CD4-positive, alpha-beta T cell treated with Interleukin-2 at 100 ng/mL for 4 hours (primary cell): ENCODE measurements at places on chromosomes 1 and 21.

DNA sequence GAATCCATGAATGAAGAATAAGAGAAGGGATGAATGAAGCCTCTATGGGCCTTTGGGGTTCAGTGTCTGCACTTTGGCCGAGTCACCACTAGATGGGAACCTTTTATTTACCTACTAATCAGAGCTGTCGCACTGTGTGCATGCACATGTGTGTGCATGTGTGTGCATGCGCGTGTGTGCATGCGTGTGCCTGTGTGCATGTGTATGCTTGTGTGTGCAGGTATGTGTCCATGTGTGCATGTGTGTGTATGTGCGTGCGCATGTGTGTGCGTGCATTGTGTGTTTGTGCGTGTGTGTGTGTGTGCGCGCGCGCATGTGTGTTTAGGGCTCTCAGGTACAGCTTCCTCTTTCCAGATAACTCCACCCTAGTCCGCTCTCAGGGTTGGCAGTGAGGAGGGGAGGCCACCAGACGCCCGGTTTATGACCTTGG is 20.4 kb upstream of the UBXN10 start:
- no peak for DNase-seq

DNA sequence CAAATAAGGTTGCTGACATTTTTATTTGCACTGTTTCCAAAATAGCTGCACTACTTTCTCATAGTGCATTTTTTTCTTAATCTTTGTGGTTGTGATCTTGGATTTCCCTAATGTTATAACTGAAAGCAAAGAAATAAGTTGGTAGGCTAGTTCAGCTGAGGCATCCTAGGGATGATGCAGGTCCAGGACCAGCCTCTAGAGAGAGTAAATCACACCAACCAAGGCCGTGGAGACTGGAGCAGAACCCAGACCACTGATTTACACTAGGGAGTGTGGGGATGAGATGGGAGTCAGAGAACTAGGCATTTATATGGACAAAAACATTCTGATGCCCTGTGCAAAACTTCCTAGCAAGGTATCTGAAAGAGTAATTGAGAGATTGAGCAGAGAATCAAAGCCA is 104.5 kb downstream of the URB2 start:
- no peak for DNase-seq

- no peak for DNase-seq
Measured at GRCh38 chr1:234839663-234840062, 229.7 kb upstream of the IRF2BP2 start.

- no peak for DNase-seq
Measured at GRCh38 chr21:24705201-24705600, 902.1 kb downstream of the MRPL39 start.

- DNase-seq, result no peak
Measured at GRCh38 chr1:202316186-202316585, 25.6 kb downstream of the UBE2T start.

GRCh38 chr1:168005529-168005928 is 68.7 kb upstream of the MPC2 start:
- no peak for DNase-seq

GRCh38 chr1:2801535-2802291 is at the start of gene TTC34:
TSS of gene TTC34 (minus strand) at chr1:2801693. CDS start at chr1:2800827, 866 bp downstream.
- DNase-seq, result peak; percentile 29

DNA sequence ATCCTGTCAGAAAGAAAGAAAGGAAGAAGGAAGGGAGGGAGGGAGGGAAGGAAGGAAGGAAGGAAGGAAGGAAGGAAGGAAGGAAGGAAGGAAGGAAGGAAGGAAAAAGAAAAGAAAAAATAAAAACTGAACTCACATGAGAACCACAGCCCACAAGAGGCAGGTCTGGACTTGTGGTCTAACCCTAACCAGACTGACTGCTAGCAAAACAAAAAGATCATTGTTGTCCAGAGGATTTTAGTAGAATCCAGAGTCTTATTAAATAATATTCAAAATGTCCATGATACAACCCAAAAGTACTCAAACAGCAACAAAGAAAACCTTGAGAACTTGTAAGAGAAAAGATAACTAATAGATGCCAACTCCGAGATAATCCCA is 4.7 kb upstream of the ITGB2 start:
- DNase-seq, result no peak

DNA sequence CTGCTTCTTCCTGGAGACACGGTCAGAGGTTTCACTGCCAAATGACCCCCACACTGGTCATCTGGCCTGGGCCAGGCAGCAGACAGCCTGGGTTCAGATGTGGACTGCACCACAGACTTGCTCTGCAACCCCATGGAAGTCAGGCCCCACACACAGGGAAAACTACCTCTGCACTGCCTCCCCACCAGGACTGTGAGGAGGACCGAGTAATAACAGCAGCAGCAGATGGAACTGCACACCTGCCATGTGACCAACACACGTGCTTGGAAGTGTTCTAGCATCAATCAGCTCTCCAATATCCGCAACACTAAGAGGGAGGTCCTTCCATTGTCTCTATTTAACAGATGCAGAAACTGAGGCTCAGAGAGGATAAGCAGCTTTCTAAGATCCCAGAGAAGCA is 51.4 kb downstream of the SLC9A1 start:
- no peak for DNase-seq

GRCh38 chr1:206770531-206771337 is at the start of gene IL19:
TSS of gene IL19 (plus strand) at chr1:206770773. CDS start at chr1:206836663, 65,890 bp downstream.
- DNase-seq, result peak; percentile 59

- DNase-seq, result no peak
Measured at GRCh38 chr1:229220163-229220846, 50.6 kb upstream of the RAB4A start.

- DNase-seq, result no peak
Measured at GRCh38 chr1:18175051-18175450, 67.5 kb downstream of the IGSF21 start.

DNA sequence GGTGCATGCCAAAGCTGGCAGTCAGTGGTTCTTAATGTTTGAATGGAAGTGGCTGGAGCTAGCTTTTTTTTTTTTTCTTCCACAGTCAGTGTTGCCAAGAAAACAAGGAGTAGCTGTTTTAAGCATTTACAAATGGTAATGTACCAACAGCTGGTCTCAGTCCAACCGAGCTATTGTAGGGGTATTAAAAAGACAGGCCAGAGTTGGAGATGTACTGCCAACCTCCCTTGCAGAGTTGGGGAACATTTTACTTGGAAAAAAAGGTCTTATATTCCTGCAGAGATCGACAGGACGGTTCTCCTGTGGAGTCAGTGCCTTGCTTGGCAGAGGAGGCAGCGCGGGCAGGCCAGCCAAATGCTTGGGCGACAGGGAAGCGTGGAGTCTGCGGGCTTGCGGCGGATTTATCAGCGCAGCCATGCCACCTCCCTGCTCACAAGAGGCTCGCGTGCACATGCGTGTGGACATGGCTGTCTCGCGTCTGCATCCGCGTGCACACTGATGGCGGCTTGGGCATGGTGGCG is 338.1 kb downstream of the RPS6KC1 start:
- no peak for DNase-seq

- no peak for DNase-seq
Measured at GRCh38 chr1:156033011-156033410, 12.3 kb upstream of the SSR2 start.

- no peak for DNase-seq
Measured at GRCh38 chr1:32636914-32637645, 13.3 kb downstream of the ZBTB8OS start.

GRCh38 chr1:104466068-104466467 is 716.4 kb downstream of the AMY1C start:
- DNase-seq, result no peak

GRCh38 chr1:224592636-224593582 is 23.2 kb upstream of the CNIH3 start:
- DNase-seq, result no peak

DNA sequence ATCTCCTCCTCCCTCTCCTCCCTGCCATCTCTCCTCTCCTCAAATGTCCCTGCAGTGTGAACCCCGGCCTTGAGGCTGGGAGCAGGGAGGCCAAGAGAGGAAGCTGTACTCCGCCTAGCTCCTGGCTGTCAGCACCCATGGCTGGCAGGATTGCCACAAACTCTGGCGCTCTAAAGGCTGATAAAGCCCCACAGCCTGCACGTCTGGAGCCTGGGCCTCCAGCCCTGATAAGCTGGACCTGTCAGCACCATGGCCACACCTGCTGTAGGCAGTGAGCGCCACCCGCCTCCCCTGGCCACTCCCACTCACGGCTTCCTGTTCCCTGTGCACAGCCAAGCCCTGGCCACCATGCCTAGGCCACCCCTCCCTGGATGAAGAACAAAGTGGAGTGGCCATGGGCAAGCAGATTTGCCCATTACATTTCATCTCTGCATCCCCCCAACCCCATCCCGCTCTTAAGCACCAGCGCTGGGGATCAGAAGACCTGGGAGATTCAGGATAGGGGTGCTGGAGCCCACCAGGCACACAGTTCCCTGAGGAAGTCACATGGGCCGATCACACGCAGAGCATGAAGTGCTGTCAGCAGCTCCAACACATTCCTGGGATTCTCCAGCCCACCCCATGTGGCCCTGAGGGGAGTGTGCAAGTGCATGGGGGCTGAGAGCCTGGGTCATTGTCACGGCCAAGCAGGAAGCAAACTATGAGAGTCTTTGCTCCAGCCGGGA is 24.2 kb upstream of the NPPB start:
- no peak for DNase-seq

DNA sequence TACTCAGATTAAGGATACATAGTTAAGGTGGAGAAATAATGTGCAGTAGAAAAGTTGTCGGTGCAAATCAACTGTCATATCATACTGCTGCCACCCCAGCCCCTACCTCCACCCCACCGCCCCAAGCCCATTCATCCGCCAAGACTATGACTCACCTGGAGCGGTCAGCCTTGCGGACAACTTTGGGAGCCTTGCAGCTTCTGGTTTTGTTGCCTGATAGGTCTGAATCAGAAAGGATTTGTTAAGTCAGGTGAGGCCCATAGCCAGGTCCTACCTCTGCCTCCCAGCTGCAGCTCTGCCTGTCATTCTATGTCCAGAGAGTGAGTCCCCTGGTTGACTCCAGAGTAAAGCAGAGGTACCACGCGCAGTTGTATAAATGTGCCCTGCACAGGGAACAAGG is 12.6 kb downstream of the C1orf162 start:
- DNase-seq, result no peak

GRCh38 chr1:226738421-226738994 is 574 bp downstream of the ITPKB start:
- DNase-seq, result no peak
